GM04503 (cell line): ENCODE measurements at places on chromosomes 6 and 20.

GRCh38 chr6:129731428-129731827 is 21.5 kb upstream of the ARHGAP18 start:
- DNase-seq: no peak

DNA sequence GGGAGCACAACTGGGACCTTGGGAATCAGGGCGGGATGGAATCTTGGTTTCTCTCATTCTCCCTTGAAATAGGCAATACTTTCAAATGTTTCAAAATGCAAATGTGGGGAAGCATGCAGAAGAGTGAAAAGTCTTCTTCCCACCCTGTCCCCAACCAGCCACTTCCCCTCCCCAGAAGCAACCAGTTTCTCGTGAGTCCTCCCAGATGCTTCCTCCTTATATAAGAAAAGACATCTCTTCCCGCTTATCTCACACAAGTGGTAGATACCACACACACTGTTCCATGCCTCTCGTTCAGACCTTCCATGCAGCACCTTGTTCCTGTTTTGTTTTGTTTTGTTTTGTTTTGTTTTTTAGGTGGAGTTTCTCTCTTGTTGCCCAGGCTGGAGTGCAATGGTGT is 25.1 kb downstream of the HCK start:
- DNase-seq: no peak

DNA sequence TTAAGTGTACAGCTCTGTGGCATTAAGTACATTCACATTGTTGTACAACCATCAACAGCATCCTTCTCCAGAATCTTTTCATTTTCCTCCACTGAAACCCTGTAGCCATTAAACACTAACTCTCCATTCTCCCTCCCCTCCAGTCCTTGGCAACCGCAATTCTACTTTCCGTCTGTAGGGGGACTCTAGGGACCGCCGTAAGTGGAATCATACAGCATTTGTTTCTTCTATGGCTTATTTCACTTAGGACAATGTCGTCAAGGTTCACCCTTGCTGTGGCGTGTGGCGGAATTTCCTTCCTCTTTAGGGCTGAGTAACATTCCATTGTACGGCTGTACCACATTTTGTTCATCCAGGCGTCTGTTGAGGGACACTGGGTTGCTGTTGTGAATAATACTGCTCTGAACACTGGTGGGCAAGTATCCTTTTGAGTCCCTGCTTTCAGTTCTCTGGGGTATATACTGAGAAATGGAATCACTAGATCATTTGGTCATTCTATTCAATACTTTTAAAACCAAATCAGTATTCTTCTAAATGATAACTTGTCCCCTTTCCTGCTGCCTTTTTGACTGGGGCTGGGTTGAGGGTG is 50.7 kb downstream of the PPP1R3G start:
- no peak for DNase-seq

GRCh38 chr6:139145661-139146060 is 10.8 kb downstream of the HECA start:
- DNase-seq: no peak

DNA sequence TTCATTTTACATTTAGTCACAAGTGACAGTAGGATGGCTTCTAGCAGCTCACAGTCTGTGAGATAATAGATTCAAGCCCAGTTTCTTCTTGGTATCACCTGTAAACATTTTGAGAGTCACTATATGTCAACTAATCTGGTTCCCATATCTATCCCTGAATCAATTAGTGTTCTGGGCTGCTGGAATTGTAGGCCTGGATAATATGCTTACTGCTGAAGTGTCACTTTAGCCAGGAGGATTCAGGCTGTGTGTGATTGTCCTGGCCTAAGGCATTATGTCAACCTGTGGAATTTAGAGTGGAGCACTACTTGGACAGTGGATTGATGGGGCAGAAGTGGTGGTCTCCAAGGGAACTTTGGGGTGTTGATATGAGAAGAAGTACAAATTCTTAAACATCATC is 1071.8 kb upstream of the CITED2 start:
- no peak for DNase-seq

DNA sequence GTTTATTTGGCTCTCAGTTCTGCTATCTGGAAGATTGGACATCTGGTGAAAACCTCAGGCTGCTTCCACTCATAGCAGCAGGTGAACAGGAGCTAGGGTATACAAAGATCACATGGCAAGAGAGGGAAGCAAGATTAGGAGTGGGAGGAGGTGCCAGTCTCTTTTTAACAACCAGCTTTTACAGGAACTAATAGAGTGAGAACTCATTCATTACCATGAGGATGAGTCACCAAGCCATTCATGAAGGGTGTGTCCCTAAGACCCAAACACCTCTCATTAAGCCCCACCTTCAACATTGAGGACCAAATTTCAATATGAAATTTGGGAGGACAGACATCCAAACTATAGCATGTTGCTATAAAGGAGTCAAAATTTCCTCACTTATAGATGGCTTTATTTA is 85.4 kb upstream of the HCRTR2 start:
- no peak for DNase-seq

DNA sequence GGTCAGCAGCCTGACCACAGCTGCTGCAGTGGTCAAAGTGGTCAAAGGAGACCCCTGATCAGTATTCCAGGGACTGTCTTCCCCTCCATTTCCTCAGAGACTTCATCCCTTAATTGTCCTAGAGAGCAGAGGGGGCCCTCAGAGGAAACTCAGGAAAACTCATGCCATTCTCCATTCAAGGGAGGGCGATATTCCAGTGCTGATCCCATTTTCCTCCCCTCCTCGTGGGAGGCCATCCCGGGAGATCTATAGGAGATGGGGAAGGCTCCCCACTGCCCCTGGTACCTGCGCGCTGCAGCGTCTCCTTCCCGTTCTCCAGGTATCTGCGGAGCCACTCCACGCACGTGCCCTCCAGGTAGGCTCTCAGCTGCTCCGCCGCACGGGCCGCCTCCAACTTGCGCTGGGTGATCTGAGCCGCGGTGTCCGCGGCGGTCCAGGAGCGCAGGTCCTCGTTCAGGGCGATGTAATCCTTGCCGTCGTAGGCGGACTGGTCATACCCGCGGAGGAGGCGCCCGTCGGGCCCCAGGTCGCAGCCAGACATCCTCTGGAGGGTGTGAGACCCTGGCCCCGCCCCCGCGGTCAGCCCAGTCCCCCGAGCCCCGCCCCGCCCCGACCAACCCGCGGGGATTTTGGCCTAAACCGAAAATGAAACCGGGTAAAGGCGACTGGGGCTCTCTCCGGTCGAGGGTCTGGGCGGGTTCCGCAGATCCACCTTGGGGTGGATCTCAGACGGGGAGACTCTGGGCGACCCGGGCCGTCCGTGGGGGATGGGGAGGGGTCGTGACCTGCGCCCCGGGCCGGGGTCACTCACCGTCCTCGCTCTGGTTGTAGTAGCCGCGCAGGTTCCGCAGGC is 878 bp downstream of the HLA-C start:
- peak; percentile 5 for DNase-seq

DNA sequence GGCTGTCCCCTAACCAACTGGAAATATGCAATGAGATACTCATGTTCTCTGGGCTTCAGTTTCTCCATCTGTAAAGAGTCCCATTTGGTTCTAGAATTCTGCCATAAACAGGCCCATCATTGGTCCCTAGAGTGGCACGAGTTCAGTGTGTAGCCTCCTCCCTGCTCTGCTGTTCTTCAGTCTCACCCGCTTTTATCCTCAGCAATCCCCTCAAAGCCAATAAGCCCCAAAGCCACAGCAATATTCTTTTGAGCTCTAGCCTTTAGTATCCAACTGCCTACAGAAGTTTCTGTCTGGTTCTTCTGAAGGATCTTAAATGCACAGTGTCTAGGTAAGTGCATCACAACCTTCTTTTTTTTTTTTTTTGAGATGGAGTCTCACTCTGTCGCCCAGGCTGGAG is 9.8 kb upstream of the MRPS18A start:
- no peak for DNase-seq

DNA sequence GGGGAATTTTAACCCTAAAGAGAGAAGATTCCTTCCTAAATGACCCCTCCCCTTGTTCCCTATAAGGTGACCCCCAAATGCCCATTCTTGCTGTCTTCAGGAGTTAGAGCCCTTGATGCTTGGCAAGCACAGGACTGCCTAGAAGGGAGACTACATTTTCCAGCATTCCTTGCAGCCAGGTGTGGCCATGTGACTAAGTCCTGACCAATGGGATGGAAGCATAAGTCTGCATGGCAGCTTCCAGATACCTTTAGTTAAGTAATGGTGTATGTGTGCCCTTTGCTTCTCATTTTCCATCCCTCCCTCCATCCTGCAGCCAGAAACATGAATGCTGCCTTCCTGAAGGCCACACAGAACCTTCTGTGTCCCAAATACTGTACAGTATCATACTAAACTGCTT is 5.5 kb downstream of the BFSP1 start:
- DNase-seq: no peak

DNA sequence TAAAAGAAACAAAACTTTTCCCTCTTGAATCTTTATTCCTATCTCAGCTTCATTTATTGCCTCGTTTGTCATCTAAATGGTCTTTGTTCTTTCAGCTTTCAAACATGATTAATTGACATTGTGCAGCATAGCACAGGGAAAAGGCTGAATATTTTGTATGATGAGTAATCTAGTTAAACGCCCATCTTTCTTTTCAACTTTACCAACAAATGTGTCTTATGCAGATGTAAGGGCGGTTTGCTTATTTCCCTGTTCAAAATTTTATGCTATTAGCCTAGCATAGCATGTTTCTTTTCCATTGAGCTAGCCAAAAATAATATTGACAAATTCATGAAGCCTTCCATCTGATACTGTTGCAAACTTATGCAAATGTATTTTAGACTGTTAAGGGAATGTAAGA is 176.4 kb upstream of the AKAP12 start:
- DNase-seq: peak; percentile 66

- DNase-seq: no peak
These were observed 178.5 kb downstream of the FRK start for GRCh38 chr6:115882174-115882573.

DNA sequence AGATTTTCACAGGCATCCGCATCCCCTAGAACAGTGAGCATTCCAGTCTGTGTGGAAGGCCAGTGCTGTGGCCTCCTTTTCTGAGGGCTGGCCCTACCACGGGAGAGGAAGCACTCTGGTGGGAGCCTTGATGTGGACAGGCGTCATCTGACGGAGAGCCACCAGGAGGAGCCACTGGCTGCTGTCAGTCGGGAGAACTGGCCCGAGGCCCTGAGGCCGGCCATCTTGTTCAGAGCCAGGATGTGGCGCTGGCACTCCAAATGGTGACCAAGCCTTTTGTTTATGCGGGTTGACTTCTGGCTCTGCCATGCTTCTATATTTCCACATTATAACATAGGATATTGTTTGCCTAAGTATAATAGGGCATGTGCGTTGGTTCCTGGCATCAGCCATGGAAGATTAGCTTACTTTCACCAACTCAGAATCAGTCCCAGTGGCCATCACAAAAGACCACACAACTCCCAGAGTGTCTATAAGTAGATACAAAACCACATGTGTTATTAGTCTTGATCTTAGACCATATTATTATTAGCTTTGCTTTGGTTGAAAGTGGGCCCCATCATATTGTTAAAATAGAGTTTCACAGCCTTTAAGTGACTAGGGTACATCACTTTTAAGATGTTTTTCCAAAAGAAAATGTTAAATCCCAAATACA is 273.9 kb upstream of the TAB2 start:
- no peak for DNase-seq

GRCh38 chr6:119170447-119171087 is 92.1 kb upstream of the FAM184A start:
- DNase-seq: no peak

- DNase-seq: no peak
These were observed 9.4 kb upstream of the SLC4A11 start for GRCh38 chr20:3248167-3248992.

DNA sequence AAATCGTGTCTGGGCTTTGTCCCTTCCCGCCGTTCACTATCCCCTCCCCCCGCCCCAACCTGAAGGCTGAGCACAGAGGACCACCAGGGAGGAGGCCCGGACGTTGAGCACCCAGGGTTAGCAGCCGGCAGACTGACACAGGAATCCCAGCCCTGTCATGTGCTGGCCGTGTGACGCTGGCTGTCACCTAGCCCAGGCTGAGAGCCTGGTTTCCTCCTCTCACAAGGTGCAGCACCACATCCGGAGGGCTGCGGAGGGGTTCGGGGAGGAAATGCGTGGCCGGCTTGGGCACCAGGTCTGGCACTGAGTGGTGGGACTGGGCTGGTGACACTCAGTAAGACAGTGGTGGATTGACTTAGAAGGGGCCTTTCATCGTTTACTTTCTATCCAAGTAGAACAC is 4.6 kb upstream of the LSM14B start:
- no peak for DNase-seq

DNA sequence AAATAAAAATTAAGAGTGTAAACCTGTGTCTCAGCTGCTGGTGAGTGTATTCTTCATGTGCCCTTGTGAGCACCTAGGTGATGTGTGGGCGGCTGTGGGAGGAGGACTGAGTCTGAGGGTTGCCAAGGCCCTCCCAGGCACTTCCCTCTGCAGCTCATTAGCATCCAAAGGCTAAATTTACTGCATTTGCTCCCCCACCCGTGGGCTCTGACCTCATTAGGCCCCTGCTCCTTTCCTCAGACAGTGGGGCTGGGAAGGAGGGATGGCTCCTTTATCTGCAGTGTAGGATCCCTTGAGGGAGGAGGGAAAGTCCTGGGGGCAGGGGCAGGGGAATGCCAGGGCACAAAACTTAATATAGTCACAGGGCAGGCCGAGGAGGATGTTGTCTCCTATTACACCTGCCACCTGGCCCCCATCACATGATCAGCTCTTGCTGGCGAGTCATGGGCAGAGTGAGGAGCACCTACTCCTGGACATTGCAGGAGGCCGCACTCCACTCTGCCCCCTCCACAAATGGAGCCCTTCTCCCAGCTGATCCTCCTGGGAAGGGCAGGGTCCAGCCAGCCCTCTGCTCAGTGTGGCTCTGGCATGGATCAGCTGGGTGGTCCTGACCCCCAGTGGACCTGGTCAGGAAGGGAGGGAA is 133.2 kb downstream of the MRPL14 start:
- no peak for DNase-seq

- no peak for DNase-seq
These were observed 84.4 kb downstream of the CRYBG1 start for GRCh38 chr6:106444777-106445507.

GRCh38 chr6:116402108-116402937 is 31.6 kb downstream of the DSE start:
- DNase-seq: no peak

- DNase-seq: no peak
These were observed 62.4 kb downstream of the TNFRSF21 start for GRCh38 chr6:47247227-47247797.

GRCh38 chr20:3910853-3911252 is 21.7 kb downstream of the PANK2 start:
- DNase-seq: no peak

DNA sequence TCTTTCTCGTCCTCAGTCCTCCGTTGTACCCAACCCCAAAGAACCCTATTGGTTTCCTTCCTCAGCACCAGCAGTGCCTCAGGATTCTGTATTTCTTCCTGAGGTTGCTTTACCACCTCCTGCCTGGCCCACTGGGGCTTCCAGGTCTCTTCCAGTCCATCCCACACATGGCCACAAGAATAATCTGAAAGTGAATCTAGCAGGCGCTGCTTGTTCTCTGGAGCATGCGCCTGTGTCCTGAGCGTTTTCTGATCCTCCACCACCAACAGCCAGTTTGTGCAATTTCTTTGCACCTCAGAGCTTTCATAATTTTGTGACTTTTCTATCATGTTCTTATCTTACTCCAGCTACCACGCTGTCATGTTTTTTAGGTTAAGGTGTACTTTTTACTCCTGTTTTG is 11.6 kb upstream of the HSP90AB1 start:
- DNase-seq: no peak
